ENCODE measurements at places on chromosomes 6 and 20.

- DNase-seq: no peak
Measured at GRCh38 chr6:119197271-119197670, 118.8 kb upstream of the FAM184A start.

GRCh38 chr6:40312213-40313015 is 274.8 kb downstream of the LRFN2 start:
- no peak for DNase-seq

DNA sequence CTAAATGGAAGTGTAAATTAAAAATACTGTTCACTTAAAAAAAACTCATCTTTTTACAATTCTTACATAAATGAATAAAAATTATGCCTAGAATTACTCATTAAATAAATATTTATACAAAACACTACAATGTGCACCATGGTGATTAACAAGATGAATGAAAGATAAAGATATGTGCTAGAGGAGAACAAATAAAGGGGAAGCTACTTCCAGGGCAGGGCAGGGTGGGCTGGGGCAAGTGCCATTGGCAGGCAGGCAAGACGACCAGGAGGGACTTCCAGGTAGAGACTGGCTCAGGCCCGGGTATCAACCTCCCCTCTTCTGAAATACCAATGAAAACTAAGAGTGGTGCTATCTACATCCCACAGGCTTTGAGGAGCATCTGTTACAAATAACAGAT is 20.4 kb downstream of the PREP start:
- no peak for DNase-seq

GRCh38 chr20:63752411-63753101 is 13.0 kb downstream of the SLC2A4RG start:
- DNase-seq: no peak

GRCh38 chr6:26044140-26045064 is 42.8 kb upstream of the HFE start:
- no peak for DNase-seq

GRCh38 chr6:79862126-79862525 is 85.2 kb downstream of the ELOVL4 start:
- no peak for DNase-seq

DNA sequence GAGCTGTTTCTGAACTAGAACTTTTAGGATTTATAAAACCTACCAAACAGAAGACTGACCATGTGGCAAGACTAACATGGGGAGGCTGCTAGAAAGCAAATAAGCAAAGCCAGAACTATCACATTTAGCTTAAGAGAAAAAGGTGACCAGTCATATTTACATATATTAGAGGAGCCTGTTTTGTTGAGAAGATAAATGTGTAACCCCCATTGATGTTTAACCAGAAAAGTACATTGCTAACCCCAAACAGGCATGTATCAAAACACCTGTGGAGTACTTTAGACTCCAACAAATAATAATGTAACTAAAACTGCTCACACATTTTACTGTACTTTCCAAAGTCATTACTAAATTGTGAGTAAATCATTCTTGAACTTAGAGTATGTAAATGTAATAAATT is 35.0 kb downstream of the AKIRIN2 start:
- DNase-seq: no peak

- DNase-seq: no peak
Measured at GRCh38 chr6:467671-468082, 76.1 kb downstream of the IRF4 start.

DNA sequence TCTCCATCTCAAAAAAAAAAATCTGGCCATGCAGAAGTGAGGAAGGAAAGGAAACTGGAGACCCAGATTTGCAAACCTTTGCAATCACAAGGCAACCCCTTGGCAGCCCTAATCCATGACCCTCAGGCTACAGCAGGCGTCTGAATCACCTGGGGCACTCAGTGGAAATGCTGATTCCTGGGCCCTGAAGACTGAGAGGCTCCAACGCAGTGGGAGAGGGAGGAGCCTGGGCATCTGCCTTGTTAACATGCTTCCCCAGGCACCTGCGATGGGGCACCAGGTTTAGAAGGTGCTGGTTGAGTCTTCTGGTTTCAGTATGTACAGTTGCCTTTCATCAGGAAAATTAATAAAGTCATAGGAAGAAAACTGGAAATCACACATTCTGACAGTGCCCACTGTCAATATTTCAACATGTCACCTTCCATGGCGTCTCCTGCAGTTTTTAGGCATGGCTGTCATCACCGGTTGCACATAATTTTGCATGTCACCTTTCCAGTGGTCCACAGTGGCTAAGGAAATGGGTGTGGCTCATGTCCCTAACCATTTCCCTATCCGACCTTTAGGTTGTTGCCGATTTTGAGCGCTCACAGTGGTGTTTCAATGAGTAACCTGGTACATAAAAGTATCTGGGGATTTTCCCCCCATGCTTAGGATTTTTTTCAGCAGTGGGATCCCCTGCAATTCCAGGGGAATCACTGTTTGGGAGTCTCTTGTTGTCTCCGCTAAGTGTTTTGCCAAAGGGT is 56.9 kb downstream of the PREX1 start:
- no peak for DNase-seq

DNA sequence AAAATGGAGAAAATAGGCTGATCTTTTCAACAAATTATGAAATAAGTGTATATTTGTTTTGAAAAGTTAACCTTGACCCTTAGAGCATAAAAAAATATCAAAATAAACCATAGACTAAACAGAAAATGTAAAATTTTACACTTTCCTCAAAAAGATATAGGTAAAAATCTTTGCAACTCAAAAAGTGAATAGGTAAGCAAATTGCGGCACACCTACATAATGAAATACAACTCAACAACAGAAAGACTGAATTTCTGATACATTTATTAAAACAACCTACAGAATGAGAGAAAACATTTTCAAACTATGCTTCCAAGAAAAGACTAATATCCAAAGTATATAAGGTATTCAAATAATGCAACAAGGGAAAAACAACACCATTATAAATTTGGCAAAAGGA is 425.7 kb upstream of the KHDRBS2 start:
- no peak for DNase-seq

- DNase-seq: no peak
Measured at GRCh38 chr20:50163570-50164317, 10.2 kb upstream of the PEDS1 start.

GRCh38 chr6:111573131-111573883 is 32.4 kb downstream of the TRAF3IP2 start:
- DNase-seq: no peak

DNA sequence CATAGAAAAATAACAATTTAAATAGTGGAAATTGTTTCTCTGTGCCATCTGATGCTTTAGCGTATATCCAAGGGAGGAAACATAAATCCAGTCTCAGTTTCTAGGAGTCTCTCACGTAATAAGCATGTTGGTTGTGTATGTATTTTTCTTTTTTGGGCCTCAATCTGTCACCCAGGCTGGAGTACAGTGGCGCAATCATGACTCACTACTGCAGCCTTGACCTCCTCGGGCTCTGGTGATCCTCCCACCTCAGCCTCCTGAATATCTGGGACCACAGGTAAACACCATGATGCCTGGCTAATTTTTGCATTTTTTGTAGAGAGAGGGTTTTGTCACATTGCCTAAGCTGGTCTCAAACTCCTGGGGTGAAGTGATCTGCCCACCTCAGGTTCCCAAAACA is 78.6 kb upstream of the PLN start:
- DNase-seq: no peak

DNA sequence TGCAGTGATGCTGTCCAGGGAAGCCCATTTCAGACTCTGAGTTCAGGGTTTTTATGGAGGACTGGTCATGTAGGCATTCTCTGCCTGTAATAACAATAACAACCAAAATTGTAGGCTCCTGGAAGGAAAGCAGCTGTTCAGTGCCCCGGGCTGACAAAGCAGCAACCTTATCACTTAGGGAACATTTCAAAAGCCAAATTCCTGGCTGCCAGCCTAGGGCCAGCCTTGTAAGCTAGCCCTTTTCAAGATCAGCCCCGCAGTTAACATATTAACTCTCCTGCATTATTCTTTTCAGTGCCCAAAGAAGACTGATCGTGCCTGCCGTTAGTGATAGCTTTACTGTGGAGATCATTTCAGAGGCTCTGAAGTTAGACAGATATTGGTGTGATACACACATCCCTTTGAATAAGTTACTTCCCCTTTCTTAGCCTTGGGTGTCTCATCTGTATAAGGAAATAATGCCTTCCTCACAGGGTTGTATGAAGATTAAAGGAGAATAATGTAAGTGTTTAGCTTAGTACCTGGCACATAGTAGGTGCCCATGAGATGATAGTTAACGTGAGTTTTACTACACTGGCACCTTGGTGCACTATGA is 44.1 kb downstream of the CTNNBL1 start:
- no peak for DNase-seq

GRCh38 chr20:24783631-24784492 is 165.2 kb upstream of the CST7 start:
- no peak for DNase-seq

DNA sequence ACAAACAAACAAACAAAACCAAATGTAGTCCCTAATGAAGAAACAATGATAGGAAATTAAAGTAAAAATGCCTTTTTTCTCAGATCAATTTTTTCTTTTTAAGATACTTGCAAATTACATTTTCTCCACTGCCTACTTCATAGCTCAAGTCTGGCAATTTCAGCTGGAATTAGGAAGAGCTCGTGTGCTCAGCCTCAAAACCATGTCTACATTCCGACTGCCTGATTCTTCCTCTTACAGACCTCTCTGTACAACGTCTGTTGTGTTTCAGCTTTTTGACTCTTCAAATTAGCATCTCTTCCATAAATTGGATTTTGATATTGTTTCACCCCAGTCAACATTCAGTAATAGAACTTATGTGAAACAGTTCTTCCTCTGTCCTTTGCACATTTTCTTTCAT is 9.3 kb upstream of the EDN1 start:
- no peak for DNase-seq

DNA sequence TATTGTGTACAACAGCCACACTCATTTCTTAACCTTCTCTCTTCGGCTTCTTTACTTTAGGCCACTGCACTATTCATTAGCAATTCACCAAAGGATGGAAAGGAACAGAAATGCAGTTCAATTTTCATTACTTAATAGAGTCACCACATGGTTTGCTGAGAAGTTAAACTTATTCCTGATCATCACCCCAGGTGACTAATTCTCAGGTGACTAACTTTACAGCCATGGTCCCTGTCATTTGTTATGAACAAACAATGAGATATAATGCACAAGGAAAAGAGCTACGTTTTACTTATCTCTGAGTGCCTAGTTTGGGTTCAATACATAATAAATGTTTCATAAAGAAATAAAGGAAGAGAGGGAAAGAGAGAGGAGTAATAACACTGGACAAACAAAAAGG is 45.8 kb upstream of the DST start:
- no peak for DNase-seq

DNA sequence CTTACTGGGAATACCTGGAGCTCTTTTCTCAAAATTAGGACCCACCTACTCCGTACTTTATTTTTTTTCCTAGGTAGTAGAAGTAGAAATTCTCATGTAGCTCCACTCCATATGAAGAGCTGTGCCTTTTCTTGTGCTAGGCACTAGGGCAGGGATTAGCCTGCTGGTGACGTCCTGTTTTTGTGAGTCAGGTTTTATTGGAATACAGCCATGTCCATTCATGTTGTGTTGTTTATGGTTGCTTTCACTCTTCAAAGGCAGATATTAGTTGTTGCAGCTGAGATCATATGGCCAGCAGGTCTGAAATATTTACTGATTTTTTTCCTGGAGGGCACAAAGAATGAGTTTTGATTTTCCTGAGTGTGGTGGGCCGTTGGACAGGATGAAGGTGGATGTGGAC is 20.5 kb downstream of the XRN2 start:
- DNase-seq: no peak

GRCh38 chr6:126188279-126188909 is 151.5 kb upstream of the CENPW start:
- DNase-seq: no peak

Data from stimulated activated CD8-positive, alpha-beta memory T cell treated with anti-CD3 and anti-CD28 coated beads, Interleukin-15, amount 100 ng/mL, for 4 hours (primary cell).